ENCODE measurements at places on chromosomes 7 and 10.
A peak's percentile ranks its signal among the peaks of the same experiment; 100 is the strongest.

DNA sequence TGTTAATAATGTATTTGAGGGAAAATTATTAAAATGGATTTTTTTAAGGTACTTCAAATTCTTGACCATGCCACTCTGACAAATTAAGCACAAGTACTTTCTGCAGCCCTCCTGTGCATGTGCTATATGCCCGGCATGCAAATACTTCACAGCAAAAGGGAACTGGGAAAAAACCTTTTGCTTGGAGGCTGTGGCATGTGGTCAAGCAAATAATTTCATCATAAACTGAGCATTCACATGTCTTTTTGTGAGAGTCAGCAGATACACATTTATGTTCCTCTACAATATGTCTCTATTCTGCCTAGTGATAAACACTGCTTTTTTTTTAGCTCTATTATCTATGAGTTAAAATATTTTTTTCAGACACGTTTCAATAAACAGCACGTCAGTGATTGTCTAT lies 53.7 kb upstream of the SEMA3A start:
- no peak for DNase-seq

- DNase-seq = no peak
These were observed 31.6 kb downstream of the IL6 start for GRCh38 chr7:22758576-22758975.

DNA sequence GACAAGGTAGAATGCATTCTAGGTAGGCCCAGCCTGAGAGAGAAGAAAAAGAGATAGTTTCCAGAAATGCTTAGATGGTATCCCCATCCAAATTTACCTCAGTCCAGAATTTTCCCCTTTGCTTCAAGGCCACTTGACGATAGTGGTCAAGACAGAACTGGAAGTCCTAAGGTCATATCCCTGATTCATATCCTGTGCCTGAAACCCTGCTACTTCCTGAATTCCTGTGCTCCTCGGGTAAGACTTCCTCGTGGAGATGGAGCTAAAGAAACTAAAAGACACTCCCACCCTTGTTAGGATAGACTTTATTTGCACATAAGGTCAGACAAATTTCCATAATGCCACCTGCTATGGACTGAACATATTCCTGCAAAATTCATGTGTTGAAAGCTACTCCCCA lies 175.9 kb downstream of the EVX1 start:
- no peak for DNase-seq

DNA sequence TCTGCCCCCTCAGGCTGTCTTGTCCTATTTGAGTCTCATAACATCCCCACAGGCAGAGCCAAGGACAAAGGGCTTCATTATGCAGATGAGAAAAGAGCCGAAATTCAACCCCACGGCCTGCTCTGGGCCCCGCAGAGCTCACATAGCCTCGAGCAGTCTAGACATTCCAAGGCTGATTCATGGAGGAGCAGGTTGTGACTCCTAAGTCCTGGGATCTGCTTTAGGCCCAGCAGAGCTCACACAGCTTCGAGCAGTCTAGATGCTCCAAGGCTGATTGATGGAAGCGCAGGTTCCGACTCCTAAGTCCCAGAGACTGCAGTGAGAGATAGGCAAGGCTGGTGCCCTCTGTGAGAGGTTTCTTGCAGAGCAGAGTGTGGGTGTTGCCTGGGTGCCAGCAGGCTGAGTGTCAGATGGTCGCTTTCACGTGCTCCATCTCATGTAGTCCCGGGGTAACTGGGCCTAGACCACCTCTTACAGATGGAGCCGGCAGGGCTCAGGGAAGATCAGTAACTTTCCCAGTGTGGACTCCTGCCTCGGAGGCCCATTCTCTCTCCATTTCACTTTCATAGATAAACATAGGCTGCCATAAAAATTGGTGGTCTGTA lies 436.1 kb upstream of the FOXK1 start:
- no peak for DNase-seq

- no peak for DNase-seq
These were observed 21.3 kb upstream of the EFCAB10 start for GRCh38 chr7:105602325-105603305.

- DNase-seq = no peak
These were observed 28.7 kb downstream of the GIMAP8 start for GRCh38 chr7:150479023-150479716.

GRCh38 chr10:119754936-119755335 lies 29.1 kb downstream of the INPP5F start:
- no peak for DNase-seq

GRCh38 chr7:13745530-13745929 lies 243.9 kb downstream of the ETV1 start:
- no peak for DNase-seq

DNA sequence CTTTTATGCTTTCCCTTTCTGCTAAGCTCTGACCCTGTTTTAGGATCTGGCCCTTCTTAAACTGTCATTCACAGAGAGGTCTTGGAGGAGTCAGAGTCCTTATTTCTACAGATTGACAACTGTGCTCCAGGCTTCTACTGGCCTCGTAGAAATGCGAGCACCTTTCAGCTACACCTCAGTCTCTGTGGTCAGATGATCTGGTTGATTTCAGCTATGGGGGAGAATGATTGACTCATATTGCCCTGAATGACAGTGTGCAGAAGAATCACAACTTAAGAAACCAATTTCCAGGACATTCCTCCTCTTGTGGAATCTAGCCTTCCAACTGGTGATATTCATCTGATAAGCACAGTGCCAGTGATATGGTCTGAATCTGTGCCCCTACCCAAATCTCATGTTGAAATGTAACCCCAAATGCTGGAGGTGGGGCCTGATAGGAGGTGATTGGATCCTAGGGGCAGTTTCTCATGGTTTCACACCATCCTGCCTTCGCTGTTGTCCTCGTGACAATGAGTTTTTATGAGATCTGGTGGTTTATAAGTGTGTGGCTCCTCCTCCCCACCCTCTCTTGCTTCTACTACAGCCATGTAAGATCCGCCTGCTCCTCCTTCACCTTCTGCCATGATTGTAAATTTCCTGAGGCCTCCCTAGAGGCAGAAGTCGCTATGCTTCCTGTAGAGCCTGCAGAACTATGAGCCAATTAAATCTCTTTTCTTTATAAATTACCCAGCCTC lies 14.0 kb upstream of the CYP3A7 start:
- peak; percentile 11 for DNase-seq

DNA sequence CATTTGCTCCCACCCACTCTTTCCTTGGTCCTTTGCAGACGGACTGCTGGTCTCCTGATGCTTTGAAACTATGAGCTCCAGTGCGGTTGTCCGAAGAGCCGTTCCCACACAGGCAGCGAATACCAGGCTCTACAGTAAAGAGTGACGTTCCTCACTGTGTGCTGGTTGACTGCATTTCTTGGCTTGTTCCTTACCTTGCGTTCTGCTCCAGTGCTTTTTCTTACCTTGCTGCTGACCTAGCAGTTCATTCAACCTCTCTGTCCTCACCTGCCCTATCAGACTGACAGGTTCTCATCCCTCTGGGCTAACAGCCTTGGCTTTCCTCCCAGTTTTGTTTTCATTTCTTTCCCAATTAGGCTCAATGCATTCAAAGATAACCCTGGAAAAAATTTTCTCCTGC lies 214.8 kb downstream of the TMEM178B start:
- no peak for DNase-seq

DNA sequence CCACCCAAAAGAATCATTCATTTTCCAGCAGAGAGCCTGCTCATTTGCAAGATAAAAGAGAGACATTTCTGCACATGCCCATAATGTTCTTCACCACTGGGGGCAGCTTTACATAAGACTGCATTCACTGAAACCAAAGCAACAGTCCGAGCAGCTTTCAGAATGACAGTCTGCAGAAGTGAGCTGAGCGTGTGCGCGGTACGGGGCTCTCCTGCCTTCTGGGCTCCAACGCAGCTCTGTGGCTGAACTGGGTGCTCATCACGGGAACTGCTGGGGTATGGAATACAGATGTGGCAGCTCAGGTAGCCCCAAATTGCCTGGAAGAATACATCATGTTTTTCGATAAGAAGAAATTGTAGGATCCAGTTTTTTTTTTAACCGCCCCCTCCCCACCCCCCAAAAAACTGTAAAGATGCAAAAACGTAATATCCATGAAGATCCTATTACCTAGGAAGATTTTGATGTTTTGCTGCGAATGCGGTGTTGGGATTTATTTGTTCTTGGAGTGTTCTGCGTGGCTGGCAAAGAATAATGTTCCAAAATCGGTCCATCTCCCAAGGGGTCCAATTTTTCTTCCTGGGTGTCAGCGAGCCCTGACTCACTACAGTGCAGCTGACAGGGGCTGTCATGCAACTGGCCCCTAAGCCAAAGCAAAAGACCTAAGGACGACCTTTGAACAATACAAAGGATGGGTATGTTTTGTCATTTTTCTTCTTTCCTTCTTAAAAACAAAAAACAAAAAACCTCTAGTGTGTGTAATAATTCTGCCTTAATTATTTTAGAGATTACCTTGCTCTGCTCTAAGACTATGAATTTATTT lies at the start of gene LRRTM3:
Gene LRRTM3 (plus strand): TSS at position 141 of the 820 bp plus-strand sequence.
- DNase-seq = peak; percentile 67

GRCh38 chr7:50856806-50857205 lies 74.1 kb upstream of the GRB10 start:
- no peak for DNase-seq

- DNase-seq = peak; percentile 83
These were observed 19.1 kb downstream of the MXI1 start for GRCh38 chr10:110226543-110226925.

GRCh38 chr7:19061331-19061730 lies 56.1 kb downstream of the TWIST1 start:
- DNase-seq = no peak

DNA sequence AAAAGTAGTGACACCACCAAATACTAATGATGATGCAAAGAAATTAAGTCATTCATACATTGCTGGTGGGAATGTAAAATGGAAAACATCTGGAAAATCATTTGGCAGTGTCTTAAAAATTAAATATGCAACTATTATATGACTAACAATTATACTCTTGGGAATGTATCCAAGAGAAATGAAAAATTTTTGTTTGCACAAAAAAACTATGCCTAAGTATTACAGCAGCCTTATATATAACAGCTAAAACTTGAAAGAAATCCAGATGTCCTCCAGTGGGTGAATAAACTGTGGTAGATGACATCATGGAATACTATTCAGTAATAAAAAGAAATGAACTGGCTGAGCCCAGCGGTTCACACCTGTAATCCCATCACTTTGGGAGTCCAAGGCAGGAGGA lies 132.0 kb downstream of the NEBL start:
- DNase-seq = no peak

Data from activated CD4-positive, alpha-beta T cell treated with anti-CD3 and anti-CD28 coated beads, Interleukin-10, Interleukin-2, amounts not matched to agents 100 ng/mL and 50 ng/mL, durations not matched to agents 16 hours and 8 hours (primary cell).